Glomerular endothelial cell (primary cell): ENCODE measurements at places on chromosomes 2 and 18.

- no peak for DNase-seq
Observed at GRCh38 chr2:225104321-225104720, 62.1 kb upstream of the DOCK10 start.

- DNase-seq: no peak
Observed at GRCh38 chr18:56541340-56541739, 97.1 kb downstream of the TXNL1 start.

GRCh38 chr2:49971453-49971852, 817.1 kb upstream of the FSHR start:
- no peak for DNase-seq

DNA sequence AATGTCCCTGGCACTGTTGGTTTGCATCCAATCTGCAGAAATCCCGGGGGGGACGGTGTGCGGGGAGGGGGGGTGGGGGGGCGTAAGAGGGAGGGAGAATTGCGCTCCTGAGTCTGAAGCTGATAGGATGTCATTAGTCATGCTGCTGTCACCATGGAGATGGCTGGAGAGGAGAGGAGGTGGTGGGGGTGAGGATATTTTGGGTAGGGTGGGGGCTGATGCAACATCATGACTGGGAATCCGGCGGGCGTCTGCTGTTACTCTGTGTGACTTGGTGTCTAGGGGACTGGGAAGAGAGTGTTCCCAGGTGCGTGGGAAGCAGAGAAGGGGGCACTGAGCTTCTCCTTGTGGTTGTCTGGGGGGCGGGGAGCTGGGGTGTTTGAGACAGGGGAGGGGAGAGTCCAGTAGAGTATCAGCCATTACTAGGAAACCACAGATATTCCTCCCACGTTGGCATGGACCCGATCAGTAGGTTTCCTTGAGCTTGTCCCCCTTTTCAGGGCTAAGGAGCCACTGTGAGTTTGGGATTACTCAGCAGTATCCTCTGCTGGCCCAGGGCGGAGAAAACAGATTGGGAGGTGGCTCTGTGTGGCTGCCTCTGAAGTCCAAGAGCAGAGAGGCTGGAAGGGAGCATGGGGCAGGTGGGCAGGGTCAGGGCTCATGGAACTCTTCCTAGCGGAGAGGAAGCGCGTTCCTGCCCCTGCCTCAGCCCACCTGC, 18.9 kb downstream of the TET3 start:
- no peak for DNase-seq

- DNase-seq: no peak
Observed at GRCh38 chr2:158128168-158128973, 26.7 kb downstream of the UPP2 start.

- DNase-seq: no peak
Observed at GRCh38 chr2:151027151-151027550, 234.5 kb downstream of the RBM43 start.

GRCh38 chr2:86671337-86671981, 47.8 kb upstream of the RNF103 start:
- DNase-seq: peak; percentile 22

- peak; percentile 90 for DNase-seq
Observed at GRCh38 chr2:74178211-74179062, at the start of gene MOB1A. TSS of gene MOB1A (minus strand) at chr2:74178879. CDS start at chr2:74178674, 205 bp downstream.

DNA sequence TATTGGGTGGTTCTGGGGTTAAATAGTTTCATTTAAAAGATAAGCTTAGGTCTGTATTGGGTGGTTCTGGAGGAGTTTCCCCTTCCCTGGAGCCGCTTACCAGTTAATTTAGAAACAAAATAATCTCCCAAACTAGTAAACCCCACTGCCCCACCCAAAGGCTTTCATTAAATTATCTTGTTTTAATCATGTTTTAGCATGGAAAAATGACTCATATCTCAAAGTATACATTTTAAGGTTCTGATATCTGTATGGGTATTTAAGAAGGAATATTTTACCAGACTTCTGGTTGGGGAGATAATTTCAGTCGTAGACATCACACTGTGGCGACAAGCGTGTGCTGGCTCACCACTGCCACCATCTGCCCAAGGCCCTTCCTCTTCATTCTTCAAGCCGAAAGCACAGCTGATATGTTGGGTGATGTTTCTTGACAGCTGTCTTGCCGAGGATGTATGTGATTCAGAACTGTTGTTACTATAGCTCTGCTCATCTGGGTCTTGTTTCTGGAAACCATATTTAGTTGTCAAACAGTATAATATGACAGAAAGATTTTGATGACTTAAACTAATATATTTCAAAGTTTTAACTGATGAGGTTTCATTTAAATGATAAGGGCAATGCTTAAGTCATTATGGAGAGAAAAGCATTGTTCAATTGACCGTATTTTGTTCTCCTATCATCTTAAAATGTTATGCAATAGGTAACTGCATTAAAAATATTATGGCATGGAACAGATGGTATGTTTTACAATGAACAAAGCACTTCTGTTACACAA, 5.1 kb downstream of the FIGLA start:
- no peak for DNase-seq

GRCh38 chr2:144438801-144439631, 80.9 kb downstream of the ZEB2 start:
- no peak for DNase-seq

DNA sequence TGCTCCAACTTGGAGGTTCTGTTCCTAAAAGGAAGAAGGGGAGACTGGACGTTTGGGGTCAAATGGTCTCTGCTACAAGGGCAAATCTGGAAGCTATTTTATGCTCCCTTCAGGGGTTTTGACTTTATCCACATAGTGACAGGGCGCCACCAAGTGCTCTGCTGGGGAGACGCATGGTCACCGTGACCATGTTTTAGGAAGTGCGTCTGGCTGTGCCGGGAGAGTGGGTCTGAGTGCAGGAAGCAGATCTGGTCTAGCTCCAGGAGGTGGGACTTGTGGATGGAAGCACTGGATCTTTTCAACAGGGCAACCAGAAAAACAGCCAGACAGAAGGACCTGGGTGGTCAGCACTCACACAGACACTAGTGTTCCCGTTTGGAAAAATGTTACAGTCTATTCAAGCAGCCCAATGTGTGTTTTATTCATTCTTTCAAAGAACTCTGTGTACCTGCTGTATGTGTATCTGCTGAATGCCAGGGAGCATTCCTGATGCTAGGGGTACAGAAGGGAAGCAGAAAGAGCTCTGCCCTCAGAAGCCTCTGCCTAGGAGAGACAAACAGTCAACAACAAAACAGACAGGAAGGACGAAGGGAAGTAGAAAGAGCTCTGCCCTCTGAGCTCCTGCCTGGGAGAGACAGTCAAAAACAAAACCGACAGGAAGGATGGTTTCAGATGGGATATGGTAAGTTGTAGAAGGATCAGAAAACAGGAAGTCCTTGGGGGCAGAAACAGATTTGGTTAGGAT, 14.3 kb downstream of the IMPA2 start:
- DNase-seq: peak; percentile 51

DNA sequence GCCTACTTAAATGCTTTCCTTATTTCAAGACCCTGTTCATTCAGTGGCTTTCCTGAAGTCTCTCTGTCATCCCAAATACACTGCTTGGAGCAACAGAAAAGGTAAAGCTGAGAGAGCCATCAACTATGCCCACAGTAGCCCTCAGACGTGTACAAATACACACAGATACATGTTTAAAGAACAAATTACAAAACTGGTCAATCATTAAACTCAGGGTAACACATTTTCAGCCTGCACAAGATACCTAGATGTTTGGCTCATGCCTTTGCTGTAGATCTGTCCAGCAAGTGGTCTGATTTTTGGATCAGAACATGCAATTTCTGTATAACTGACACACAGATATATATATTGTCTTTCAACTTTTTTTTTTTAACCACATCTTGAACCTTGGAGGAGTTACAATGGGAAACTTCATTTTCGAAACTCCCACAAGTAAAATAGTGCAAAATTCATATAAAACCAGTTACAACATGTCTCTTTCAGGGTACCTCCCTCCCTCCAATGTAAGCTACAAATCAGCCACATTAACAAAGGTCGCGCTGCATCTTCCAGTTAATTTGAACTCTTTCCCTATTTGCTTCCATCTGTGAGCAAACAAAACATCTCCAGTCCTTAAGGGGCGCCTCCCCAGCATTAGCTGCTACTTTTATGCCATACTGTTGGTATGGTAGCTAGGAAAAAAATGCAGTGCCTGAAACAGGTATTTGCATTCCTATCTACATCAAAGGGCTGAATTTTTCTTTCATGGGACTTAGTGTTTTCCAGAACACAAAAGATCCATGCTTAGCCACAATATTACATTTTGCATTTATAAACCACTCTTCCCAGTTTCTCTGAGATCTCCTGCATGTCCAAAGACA, 311.9 kb downstream of the NRXN1 start:
- no peak for DNase-seq

DNA sequence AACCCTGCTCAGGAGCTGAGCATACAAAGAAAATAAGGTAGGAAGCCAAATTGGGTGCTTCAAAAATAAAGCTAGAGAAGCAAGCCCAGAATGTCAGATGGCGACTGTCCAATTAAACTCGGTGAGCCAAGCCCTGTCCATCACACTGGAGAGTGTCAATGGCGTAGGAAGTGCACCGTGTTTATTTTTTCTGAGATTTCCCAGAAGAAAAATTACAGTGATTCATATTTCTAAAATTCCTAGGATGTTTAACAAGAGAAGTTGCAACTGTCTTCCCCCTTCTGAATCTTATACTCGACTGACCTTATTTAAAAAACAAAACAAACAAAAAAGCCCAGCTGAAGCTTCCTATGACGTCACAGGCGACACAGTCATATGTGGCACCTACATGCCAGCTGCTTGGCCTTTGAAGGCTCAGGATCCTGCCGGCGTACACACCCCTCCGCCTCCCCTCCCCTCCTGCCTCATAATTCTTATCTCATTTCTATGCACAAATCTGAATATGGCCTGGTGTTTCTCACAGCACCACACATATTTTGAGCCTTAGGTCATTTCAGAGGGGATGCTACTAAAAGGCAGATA, 60.8 kb downstream of the MBP start:
- DNase-seq: peak; percentile 90

GRCh38 chr2:26298286-26298637, 47.7 kb upstream of the SELENOI start:
- no peak for DNase-seq

DNA sequence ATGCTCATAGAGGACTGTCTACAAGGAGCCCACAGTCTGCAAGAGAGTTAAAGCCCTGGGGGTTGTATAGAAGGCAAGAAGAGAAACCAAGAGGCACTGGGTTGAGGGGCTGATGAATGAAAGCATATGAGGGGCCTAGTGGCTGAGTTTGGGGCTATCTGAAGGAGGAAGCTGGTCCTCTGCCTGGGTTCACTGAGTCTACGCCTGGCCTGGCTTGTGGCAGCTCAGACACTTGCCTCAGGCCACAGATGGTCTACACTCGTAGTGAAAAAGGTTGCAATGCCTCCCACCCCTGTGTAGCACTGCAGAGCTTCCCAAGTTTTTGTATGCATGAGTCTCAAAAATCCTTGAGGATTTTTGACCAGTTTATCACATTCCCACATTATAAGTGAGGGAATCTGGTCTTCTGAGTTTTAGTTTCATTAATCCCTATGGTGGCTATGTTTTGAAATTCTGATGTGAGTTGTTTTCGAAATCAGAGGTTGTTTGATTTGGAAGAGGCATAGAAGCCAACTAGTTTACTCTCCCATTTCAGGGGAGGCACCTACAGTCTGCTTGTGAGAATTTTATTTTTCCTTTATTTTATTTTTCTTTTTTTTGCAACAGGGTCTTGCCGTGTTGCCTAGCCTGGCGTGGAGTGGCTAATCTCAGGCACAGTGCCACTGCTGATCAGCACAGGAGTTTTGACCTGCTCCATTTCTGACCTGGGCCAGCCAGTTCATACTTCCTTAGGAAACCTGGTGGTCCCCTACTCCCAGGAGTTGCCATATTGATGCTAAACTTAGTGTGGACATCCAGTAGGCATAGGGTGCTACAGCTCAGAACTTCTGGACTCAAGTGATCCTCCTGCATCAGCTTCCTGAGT, 10.0 kb downstream of the MYCN start:
- no peak for DNase-seq

DNA sequence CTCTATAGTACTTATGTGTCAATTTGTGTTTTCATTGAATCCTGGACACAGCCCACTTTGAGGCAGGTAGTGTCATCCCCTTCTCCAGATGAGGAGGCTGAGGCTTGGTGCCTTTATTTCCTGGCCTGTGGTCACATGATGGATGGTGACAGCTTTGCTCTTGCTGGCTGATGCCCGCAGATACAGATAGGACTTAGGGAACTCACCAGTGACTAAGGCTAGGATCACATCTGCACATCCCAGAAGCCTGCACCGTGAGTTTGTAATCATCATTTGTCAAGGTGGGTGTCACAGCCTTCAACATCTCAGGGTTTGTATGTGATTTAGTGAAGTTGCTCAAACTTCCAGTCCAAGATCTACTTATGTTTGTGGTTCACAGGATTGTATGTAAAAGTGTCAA, 295.1 kb upstream of the RAB12 start:
- DNase-seq: no peak

GRCh38 chr2:84999553-84999955, 28.6 kb downstream of the KCMF1 start:
- DNase-seq: no peak

DNA sequence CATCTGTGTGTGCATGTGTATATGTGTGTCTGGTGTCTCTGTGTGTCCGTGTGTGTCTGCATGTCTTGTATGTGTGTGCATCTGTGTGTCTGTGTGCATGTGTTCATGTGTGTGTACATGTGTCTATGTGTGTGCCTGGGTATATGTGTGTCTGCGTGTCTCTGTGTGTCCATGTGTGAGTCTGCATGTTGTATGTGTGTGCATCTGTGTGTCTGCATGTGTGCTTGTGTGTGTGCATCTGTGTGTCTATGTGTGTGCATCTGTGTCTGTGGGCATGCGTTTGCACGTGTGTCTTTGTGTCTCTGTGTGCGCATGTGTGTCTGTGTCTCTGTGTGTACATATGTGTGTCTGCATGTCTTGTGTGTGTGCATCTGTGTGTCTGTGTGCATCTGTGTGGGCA, 207.7 kb downstream of the TNS1 start:
- DNase-seq: no peak

DNA sequence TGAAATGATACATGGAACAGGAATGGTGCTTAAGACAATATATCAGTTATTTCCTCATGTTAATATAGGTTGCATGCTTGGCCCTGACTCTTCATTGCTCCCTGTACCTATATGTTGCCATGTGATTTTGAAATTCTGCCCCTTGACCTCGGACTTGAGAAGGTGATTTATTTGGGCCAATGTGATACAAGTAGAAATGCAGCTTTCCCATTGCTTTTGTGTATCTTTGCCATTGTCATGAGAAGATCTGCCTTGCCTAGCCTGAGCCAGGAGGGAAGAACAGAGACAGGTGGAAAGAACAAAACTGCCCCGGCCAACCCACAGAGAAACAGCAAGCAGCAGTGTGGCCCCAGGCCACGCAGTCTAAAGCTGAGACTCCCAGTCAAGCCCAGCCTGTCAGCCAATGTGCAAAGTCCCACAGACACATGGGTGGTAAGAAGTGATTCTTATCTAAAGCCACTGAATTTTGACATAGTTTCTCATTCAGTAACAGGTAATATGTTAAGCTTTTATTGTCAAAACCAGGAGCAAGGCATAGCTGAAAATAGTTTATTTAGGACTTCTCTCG, 245.7 kb upstream of the RND3 start:
- DNase-seq: no peak

DNA sequence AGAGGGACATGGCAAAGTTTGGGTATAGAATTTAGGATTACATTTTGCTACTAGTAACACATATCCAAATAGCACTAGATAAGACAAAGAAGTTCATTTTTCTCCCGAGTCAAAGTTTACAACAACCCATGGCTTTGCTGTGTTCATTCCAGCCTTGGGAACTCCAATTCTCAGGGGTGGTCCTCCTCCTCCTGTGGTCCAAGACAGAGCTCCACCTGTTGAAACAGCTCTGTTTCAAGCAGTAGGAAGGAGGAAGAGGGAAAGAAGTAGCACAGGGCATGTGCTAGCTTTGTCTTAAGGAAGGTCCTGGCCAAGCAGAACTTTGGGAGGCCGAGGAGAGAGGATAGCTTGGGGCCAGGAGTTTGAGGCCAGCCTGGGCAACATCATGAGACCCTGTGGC, 113.8 kb upstream of the SIX2 start:
- DNase-seq: no peak
